Dermis blood vessel endothelial cell (primary cell): ENCODE measurements at places on chromosomes 3 and 15. TPM values are rescaled to one million over a fixed set of nuclear protein-coding genes. Genes with fewer than 3 reads are reported as not detected.
A peak's percentile ranks its signal among the peaks of the same experiment; 100 is the strongest.

The USP50 gene
- 0.19 TPM in 1 of 2 replicates, not detected in the other for total RNA-seq

The PDZRN3 gene
- under 0.01 and 0.23 TPM in 2 replicates for total RNA-seq

DNA sequence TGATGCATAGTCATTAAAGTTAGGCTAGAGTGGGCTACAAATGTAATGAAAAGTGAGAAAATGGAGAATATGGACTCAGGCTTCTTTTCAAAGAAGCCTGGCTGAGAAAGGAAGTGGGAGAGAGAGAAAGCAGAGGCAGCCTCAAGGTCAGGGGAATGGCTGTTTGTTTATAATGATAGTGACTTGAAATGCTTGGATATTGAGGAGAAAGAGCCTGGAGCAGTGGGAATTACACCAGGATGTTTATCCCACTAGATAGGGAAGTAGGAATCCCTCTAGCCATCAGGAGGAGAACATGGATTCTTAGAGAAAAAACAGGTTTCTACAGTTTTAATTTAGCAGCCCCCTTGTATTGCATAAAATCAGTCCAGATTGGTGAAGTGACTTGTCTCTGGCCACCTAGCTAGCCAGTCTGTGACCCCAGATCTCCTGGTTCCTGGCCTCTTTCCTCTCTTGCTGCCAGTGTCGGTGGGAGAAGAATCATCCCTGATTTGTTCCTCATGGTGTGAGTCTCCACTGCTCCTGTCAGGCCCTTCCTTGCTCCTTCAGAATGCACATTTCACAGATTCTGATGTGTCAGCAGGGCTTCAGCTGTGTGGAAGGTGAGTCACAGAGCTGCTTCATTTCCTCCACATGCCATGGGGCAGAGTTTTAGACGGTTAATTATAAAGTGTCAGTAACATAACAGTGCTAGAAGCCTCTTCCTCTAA lies 32.9 kb downstream of the SEMA6D start:
- peak; percentile 86 for DNase-seq

The MTFMT gene
- total RNA-seq, result 29.8 and 34.8 TPM in 2 replicates

DNA sequence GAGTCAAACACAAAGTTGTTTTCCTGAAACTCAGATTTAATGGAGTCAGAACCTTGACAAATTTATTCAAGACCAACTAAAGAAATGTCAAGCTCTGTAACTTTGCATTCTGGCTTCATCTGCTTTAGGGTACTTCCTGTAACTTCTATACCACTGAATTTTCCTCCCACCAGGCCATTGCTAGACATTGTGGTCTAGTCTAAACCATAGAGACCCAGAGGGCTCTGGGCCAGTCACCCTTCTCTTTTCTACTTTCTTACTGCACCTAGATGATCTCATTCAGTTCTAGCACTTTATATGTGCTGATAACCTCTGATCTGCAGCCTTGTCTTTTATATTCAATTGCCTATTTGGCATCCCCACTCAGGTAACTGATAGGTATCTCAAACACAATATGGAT lies 2.8 kb upstream of the OR5K1 start:
- no peak for DNase-seq

DNA sequence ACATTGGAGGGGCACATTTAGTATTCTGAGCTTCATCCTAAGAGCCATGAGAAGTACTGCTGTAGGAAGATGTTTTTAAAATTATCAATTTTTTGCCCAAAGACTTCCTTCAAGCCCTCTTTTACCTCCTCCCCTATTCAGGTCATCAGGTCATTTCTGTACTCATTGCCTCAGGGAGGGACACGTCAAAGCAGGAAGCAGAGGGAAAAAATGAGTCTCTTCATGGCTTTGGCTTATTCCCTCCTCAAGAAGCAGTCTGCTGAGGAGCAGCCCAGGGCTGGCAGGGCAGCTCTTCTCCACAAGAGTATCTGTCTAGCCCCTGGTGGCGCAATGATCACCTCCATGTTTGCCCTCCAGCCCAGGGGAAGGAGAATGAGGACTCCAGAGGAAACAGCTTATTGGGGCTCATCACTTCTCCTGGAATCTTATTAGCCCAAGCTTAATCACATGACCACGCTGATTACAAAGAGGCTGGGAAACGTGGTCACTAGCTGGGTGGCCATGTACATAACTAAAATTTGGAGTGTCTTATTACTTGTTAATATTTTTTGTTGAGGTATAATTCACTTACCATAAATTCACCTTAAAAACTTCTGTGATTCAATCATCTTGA lies 44.2 kb upstream of the GATA2 start:
- DNase-seq, result no peak

DNA sequence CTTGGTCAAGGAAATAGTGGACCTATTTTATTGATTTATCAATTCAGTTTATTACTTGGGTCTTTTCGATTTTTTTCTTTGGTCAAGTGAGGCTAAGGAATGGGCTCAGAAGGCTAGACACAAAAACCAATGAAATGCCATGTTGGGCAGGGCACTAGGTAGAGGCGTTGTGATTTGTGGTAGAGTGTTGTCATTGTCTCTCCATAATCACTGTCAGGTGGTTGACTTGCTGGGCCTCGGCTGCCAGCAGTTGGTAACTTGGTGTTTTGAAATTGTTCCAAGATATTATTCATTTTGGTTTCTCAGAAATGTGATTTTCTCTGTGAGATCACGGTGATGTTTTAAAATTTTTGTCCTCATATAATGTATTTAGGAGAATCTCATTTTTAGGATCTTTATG lies 173.6 kb downstream of the KLHL25 start:
- DNase-seq, result no peak

DNA sequence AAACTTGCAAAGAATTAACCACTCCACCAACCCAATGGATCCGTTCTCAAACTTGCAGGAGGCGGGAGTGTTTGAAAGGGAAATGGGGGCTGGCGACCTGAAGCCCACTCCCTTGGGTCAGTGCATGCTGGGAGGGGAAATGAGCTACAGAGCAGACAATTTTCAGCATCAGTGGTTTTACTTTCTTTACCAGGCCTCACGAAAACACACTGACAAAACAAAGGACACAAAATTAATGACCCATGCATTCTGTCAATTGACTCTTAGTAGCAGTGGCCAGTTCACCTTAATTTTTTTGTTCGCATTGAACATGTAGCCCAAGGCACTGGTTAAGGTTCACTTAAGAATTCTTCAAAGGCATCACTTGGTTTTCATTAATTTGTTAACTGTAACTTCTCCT lies 413.5 kb downstream of the MECOM start:
- no peak for DNase-seq

The CASR gene
- not detected in 2 replicates for total RNA-seq
